Cerebellum (tissue), 4 donors: ENCODE measurements at places on chromosomes 12 and 14.

GRCh38 chr14:104084251-104085002 is 1.1 kb upstream of the ASPG start:
- DNase-seq: no peak

DNA sequence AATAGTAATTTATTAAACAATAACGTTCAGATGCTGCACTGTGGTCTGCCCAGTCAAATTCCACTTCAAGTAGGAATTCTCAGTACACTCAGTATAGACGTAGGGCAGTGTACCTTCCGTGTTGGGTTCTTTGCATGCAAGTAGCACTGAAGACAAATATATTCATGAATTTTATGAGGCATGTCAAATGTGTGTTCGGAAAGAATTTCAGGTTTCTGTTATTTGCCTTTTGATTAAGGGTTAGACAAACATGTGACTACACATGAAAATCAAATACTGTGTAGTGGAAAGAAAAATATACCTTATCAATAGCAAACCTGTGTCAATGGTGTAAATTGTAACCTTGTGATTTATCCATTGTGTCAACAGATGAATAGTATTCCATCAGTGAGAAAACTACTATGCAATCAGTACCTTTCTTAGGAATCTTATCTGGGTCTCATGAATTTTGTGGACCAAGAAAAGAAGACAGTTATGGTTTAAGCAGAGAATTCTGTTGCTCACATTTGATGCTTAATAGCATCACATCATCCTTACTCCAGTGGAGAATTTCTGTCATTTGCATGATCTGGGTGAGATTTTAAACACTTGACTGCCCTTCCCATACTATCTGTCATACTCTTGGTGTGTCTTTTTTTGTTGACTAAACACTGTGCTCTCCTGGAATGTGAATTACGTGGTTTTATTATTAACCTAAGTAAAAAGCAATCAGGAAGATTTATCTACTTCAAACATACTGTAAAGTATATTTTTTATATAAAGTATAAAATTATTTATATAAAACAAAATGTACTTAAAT is 13.3 kb downstream of the TMEM260 start:
- no peak for DNase-seq

- no peak for DNase-seq
Observed at GRCh38 chr12:8946733-8947132, 2.7 kb downstream of the M6PR start.

DNA sequence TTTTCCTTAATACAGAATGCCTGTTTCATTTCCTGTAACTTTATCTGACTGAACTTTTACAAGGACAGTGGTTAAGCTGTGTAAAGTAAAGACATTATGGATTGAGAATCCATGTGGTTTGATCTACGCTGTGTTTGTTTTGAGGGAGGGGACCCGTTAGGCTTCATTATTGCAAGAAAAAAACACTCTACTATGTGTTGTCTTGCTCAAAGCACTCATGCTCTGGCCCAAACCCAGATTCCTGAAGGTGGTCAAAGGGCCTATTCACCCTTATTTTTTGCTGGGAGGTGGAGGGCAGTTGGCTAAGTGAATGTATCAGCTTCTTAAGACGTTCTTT is 11.9 kb downstream of the RNF10 start:
- no peak for DNase-seq

DNA sequence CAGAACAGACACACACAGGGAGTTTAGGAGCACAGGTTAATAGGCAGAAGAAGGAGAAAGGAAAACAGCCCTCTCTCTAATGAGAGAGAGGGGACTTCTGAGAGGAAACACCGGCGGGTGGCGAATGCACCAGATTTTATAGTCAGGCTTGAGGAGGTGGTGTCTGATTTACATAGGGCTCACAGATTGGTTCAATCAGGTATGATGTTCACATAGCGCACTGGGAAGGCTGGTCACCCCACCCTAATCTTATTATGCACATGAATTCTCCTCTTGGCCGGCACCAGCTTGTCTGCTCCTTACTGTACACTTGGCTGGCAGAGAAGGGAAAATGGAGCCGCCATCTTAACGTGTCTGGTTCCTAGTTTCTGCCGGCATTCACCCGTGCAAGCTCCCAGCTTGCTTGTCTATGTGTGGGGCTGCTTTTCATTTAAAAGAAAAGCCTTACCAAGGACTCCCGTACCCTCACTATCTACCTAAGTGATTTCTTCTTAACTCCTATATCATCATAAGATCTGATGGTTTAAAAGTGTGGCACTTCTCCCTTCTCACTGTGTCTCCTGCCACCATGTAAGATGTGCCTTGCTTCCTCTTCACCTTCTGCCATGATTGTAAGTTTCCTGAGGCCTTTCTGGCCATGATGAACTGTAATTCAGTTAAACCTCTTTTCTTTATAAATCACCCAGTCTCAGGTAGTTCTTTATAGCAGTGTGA is 15.1 kb downstream of the BCAT1 start:
- no peak for DNase-seq

DNA sequence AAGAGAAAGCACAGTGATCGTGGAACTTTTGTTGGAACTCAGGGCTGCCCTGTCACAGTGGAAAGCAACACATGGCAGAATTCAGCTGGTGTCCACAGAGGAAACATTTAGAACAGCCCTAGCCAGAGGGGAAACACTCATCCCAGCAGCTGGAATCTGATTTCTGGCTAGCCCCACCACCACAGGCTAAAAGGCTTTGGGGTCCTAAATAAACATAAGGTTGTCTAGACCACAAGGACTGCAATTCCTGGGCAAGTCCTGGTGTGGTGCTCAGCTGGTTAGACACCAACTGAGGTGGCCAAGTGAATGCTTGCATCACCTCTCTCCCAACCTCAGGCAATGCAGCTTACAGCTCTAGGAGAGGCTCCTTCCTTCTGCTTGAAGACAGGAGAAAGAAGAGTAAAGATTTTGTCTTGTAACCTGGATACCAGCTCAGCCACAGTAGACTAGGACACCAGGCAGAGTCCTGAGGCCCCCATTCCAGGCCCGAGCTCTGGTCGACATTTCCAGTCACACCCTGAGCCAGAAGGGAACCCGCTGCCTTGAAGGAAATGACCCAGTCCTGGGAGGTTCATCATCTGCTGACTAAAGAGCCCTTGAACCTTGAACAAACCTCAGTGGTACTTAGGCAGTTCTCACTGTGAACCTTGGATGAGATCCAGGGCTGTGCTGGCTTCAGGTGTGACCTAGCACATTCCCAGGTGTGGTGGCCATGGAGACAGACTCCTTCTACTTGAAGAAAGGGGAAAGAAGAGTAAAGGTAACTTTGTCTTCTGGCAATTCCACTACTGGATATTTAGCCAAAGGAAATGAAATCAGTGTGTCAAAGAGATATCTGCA is 85.4 kb upstream of the PLXNC1 start:
- DNase-seq: no peak

GRCh38 chr12:63250486-63250885 is 99.5 kb upstream of the AVPR1A start:
- DNase-seq: no peak

DNA sequence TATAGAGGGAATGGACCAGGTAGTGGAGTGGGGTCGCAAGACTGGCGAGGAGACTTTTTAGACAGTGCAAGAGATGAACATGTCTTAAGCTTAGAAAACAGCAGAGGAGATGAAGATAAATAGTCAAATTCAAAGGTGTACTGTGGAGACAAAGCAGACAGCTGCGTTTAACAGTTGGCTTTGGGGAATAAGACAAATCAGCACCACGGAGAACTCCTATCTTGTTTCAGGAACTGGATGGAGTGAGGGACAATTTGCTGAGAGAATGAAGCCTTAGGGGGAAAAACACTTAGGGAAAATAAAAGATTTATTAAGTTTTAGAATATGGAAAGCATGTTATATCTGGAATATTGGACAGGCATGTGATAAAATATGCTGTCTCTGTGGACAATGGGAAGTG is 458.8 kb downstream of the GLT1D1 start:
- no peak for DNase-seq

- DNase-seq: peak; percentile 64
Observed at GRCh38 chr14:97977651-97978261, 1180.6 kb downstream of the VRK1 start.

- DNase-seq: peak; percentile 77
Observed at GRCh38 chr12:9039397-9039977, 50.1 kb downstream of the KLRG1 start.

- DNase-seq: no peak
Observed at GRCh38 chr12:65742018-65743010, 82.0 kb upstream of the HMGA2 start.

DNA sequence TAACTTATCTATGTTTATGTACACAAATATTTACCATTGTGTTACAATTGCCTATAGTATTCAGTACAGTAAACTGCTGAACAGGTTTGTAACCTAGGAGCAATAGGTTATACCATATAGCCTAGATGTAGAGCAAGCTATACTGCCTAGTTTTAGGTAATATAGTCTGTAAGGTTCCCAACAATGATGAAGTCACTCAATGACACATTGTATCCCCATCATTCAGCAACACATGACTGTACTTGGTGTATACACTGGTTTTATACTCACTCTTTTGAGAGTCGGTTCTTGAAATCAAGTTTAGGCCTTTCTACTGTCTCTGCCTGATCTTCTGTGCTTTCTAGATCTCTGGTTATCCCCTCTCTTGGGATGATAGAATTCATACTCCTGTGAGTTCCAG is 5.5 kb downstream of the RNASE1 start:
- no peak for DNase-seq

DNA sequence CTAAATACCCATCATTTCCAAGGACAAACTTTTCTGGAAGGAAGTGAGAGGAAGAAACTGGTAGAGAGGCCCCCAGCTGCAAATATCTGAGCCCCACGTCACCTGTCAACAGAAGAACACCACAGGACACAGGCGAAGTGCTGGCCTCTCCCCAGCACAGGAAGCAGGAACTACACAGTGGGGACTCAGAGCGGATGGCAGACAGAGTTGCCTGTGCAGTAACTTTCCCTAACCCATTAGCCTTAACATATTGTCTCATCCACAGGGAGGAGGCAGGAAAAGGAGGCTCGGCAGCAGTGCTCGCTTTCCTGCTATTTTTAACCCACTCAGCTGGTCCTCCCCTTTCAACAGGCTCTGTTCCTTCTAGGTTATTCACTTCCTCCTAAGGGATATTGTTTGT is 111.5 kb upstream of the TMPO start:
- DNase-seq: no peak

- DNase-seq: no peak
Observed at GRCh38 chr14:65492266-65492665, 79.7 kb downstream of the FUT8 start.

DNA sequence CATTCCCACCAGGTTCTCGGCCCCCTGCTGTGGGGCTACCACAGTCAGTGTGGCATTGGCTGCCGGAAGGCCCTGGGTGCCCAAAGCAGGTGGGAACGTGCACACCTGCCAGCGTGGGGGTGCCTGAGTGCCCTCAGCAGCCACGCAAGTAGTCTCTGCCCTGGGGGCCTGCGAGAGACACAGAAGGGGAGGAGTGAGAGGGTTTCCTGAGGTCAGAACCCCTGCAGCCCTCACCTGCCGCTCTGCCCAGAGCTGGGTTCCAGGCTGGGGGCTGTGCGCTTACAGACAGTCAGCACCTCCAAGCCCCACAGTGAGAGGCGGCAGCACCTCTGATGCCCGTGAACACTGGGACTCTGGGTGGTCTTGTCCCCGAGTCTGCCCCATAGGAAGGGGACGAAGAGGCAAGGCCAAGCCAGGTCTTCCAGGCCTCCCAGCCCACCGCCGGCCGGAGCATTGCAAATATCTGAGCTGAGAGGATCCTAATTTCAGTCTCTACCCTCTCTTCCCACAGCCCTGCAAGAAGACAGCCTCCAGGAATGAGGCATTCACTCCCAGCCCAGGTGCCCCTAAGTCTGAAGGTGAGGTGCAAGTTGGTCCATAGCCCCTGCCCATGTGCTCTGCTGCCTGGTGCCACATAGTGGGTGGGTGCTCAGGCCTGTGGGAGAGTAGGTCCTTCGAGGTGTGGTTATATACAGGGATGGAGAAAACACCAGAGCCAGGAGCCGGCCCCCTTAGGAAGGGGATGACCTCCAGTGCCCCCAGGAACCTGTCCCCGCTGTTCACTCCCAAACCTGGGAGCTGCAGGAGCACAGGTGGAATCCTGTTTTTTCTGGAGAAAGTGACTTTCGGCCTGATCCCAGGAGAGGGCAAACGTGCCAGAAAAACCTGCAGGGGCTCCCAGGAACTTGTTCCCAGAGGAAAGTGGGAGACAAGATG is 291.1 kb upstream of the RTL1 start:
- DNase-seq: no peak

DNA sequence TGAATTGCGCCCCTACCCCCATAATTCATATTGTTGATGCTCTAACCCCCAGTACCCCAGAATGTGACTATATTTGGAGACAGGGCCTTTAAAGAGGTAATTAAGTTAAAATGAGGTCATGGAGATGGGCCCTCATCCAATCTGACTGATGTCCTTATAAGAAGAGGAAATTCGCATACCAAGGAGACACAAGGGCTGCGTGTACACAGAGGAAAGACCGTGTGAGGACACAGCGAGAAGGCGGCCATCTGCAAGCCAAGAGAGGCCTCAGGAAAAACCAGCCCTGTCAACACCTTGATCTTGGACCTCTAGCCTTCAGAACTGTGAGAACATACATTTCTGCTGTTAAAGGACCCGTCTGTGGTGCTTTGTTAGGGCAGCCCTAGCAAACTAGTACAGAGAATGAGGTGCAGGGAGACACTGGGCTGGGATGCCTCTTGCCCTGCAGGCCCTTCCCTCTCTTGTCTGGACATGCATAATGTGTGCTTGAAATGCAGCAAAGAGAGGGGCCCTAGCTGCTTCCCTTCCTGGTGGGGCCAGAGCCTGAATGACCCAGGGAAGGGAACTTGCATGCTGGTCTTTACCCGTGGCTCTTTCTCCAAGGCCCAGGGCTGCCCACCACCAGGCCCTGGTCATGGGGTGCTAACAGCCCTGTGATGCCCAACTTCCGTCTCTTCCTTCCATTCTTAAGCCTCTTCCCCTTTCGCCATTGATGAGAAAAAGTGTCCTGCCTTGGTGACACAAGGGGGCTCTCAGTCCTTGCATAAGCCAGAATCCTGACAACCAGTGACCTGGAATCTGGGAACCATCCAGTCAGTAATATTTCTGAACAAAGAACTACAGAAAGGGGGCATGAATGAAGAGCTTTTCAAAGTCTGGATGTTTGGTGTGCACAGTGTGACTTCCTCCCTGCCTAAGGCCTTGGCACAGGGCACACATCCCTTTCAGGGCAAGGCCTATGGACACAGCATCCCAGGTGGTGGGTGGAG is 50.0 kb upstream of the GPATCH2L start:
- no peak for DNase-seq

GRCh38 chr14:94449930-94450329 is 2.7 kb downstream of the SERPINA11 start:
- DNase-seq: no peak

DNA sequence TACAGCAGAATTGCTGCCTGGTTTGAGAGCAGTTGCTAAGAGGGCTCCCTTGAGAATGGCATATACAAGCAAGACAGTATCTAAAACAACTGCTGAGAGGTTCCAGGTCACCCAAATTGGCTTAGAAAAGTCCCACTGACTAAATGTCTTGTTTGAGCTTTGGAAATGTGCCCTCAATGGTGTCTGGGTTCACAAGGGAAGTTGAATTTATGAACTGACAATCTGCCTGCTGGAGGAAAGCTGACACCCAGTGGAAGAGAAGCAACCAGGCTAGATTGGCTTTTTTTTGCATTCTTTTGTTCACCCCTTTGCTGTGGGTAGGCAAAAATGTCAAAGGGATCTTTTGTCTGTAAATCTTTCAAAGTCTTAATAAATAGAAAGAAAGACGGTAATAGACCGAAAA is 44.6 kb upstream of the NPFF start:
- peak; percentile 58 for DNase-seq

GRCh38 chr14:37143475-37143874 is 28.9 kb downstream of the SLC25A21 start:
- DNase-seq: no peak
